Activated T-cell treated with anti-CD3 and anti-CD28 coated beads, Interleukin-2, amount 50 U/mL, for 1 hour (primary cell): ENCODE measurements at places on chromosomes 2 and 18.

DNA sequence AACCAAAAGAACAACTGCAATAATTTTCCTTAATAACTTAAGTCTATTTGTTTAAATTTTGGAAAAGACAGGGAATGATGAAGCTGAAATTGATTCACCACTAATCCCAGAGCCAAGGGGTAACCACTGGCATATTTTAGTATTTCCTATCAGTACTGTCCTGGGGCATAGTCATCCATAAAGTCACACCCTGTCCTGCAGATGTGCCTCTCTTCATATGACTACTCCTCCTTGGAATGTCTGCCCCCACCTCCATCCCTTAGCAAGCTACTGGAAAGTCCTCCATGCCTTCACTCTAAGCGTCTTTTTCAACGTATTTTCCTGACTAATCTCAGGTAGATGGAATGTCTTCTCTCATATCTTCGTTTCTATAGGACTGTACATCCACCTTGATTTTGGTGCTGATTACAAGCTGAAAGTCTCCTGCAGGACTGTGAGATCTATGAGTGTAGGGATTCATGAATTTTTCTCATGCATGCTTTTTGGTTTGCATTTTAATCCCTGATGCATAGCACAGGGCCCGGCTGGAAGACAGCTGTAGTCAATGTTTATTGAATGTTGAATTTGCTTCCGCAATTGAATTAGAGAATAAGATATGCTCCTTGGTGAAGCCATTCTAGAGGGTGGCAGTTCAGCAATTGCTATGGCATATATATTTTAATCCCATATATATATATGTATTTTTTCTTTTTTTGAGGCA is 85.6 kb downstream of the MOGAT1 start:
- DNase-seq, result no peak

- no peak for DNase-seq
These were observed 178.3 kb upstream of the SERPINE2 start for GRCh38 chr2:224217233-224217961.

GRCh38 chr2:231361701-231362554 is 33.6 kb upstream of the B3GNT7 start:
- no peak for DNase-seq

DNA sequence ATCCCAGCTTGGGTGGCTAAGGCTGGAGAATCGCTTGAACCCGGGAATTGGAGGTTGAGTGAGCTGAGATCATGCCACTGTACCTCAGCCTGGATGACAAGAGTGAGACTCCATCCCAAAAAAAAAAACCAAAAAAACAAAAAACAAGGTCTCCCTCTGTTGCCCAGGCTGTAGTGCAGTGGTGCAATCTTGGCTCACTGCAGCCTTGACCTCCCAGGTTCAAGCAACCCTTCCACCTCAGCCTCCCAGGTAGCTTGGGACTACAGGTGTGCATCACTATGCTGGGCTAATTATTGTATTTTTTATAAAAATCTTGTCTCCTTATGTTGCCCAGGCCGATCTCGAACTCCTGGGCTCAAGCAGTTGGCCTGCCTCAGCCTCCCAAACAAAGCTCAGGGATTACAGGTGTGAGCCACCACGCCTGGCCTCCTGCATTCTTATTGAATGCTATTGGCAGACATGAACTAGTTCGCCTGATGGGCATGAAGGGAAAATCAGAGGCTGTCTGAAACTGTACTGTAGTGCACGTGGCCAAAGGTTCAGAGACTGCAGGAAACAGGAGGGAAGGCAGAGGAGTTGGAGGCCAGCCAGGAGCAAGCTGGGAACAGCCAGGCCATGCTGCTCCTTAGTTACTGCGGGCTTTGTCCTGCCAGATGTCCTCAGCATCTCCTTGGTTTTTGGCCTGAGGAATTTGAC is 16.0 kb upstream of the ASXL2 start:
- no peak for DNase-seq

DNA sequence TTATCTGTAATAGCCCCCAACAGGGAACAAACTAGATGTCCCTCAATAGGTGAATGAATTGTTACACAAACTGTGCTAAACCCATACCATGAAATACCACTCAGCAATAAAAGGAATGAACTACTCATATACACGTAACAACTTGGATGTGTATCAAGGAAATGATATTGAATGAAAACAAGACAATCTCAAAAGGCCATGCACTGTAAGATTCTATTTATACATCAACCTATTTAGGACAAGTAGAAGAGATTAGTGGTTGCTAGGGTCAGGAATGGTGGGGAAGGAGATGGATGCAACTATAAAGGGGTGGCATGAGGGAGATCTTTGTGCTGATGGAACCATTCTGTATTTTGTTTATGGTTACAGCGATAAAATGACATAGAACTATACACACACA is 47.1 kb downstream of the KANSL3 start:
- no peak for DNase-seq

- DNase-seq, result no peak
These were observed 31.4 kb upstream of the ZNG1B start for GRCh38 chr2:113406114-113406513.

DNA sequence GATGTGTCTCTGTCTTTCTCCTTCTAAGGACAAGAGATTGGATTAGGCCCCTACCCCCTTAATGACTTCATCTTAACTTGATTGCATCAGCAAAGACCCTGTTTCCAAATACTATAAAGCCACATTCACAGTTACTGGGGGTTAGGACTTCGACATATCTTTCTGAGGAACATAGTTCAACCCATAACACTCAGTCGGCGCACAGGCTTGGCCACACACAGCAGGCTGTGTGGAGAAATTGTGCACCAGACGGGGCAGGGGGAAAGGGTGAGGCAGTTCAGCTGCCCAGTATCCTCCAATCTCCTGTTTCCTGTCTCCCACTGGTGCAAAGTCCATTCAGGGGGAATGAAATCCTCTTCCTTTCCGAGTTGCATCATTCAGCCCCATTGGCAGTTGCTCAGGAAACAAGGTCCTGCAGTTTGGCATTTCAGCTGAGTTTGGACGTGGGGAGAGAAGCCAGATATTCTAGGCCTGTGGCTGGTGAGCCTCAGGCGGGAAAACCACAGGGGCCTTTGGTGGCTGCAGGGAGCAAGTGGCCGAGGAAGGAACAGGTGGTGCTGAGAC is 9.4 kb upstream of the RAPGEF4 start:
- no peak for DNase-seq

- DNase-seq, result no peak
These were observed 673.8 kb upstream of the SALL3 start for GRCh38 chr18:78305789-78306188.

DNA sequence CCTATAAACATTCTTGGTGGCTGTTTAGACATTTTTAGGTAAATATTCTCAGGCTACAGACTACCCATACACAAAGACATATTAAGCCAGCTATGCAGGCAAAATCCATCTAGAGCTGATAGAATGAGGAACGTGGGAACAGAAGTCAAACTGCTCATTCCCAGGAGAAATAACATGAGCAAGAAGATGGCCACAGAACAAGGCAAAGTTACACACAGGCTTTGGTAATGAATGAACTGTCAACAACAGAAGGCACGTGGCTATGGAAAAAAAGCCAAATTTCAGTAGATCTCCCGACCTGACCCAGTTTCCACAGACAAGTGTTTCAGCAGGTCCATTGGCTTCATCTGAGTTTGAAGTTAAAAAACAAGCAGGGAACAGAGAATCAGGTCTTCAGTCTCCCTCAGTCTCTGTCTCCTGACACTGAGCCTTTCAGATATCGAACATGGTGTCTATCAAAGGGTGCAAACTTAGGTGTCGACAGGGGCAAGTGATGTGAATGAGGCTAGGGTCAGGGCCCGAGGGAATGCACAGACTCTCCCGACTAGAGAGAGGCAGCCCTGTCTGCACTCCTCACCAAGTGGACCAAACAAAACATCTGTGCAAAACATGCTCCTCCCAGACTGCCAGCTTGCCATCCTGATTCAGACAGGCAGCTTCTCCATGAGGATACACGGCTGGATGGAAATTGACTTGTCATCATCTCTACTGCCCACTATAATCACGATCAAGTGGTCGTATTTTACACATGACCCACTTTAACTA is 25.9 kb downstream of the SIGLEC15 start:
- no peak for DNase-seq

DNA sequence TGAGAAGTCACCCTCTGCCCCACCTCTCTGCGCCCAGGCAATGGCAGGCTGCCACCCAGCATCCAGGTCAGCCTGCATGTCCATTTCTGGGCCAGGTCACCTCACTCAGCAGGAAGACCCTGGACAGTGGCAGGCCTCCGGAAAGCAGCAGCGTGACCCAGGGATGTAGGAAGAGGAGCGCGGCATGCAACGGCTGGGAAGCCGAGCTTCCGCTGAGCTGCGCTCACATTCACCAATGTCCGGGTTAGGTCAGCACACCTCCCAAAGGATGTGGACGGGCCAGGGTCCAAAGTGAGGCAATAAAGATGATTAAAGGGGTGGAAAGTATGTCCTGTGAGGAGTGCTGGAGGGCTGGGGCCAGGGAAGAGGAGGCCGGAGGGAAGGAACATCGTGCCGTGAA is 174.5 kb downstream of the CTIF start:
- no peak for DNase-seq

- no peak for DNase-seq
These were observed 11.5 kb downstream of the NPC1 start for GRCh38 chr18:23574611-23575308.

DNA sequence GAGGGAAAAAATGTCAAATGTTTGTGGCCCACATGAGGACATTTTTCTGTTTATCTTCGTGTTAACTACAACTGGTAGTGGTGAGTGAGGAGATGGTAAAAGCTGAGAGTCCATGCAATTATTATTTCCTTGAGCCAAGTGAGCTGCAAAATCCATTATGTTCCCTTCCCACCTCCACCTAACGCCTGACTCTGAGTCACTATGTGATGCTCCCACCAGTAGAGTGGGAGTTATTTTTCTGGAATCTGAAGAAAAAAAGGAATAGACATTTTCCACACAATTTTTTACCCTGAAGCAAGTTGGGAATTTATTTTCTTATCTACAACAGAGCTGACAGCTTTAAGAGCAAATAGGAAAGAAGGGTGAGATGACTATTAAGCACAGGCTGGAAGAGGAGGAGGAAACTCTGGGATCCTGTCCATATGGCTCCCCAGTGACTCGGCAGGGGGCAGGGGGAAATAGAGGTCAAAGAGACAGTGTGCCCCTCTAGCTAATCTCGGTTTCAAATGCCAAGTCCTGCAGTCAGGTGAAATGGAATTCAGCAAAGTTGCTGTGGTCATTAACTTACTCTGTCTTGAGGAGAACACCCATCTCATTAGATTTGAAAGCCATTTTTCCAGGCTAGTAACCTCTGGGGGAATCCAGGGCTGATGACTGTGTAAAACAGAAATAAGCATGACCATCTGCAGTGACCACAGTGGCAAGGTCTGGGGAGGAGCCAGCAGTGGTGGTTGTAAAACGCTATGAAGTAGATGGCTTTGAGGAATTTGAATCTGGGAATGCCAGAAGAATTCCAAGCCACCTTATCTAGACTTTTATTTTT is 463.9 kb downstream of the STK39 start:
- DNase-seq, result no peak

GRCh38 chr2:217419055-217419671 is 559.3 kb upstream of the TNP1 start:
- DNase-seq, result no peak

- DNase-seq, result no peak
These were observed 57.3 kb downstream of the GTF3C3 start for GRCh38 chr2:196742216-196742615.

DNA sequence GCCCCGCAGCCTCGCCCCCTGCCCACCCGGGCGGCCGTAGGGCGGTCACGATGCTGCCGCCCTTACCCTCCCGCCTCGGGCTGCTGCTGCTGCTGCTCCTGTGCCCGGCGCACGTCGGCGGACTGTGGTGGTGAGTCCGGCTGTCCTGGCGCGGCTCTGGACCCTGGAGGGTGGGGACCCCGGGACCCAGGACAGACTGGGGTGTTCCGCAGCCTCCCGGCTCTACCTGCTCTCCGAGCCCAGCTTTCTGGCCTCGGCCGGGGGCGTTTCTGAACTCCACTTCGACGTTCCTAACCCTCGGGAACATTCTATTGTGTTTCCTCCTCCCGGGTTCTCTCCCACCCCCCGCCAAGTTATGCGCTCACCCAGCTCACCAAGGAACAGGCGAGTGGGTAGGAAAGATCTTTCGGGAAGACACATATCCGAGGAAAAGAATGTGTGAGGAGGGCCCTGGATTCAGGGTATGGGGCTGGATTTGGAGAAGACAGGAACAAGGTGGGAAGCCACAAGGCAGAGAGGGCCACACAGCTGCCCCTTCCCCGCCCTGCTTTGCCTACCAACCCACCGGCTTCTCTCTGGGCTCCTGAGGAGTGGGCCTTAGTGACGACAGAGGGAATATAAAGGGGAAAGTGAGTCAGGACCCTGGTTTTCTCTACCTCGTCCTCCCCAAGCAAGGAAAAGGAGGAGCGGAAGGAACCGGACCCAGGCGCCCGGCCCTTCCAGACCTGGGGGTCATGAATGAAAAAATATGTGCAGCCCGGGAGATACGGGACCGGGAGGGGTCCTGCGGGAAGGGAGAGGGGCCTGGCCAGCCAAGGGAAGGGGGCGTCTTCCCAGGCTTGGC is 605 bp downstream of the WNT6 start:
- no peak for DNase-seq

- no peak for DNase-seq
These were observed 179.6 kb upstream of the SMAD2 start for GRCh38 chr18:48109961-48110493.

DNA sequence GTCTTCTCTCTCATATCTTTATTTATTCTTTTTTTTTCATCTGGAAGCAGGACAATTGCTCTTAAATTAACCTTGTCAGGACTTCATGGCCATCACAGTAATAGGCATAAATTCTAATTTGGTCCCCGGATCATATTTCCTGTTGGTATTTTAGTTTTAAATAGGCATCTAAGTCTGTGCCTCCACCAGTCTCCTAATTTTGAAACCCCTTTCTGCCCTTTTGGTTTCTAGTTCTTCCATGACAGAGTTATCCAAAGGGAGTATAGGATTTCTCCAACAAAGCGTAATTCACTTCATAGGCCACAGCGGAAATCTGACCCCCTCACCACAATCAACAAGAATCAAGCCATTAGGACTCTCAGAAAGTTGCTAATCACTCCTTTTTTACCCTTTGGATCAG is 3.8 kb downstream of the EPHA4 start:
- DNase-seq, result no peak

DNA sequence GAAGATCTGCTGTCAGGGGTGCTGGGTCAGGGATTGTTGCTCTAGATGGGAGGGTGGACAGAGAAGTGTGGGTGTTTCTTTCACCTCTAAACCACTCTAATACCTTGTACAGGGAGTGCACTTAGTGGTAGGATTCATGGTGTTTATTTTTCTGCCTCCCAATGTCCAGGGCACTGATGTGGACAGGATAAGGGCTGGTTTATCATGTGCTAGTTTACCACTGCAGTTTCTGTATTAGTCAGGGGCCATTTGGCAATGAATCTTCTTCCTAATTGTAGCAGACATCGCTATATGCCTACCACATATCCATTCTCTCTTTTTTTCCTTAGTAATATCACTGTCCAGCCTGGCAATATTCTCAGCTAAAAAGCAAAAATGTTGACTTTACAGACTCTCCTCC is 50.3 kb upstream of the LRRTM1 start:
- no peak for DNase-seq
